Adrenal gland (tissue), 19 donors: ENCODE measurements at places on chromosomes 5 and 9. TPM values are rescaled to one million over a fixed set of nuclear protein-coding genes. Genes with fewer than 3 reads are reported as not detected.

FAM170A gene
- polyA plus RNA-seq = 0.17 TPM

ANKRD20A1 gene
- 0.09 TPM for polyA plus RNA-seq

PHF24 gene
- 0.16 TPM for polyA plus RNA-seq

LPCAT1 gene
- polyA plus RNA-seq = 42.8 TPM

SPINK6 gene
- not detected for polyA plus RNA-seq
